ENCODE measurements at places on chromosomes 2 and 18.

DNA sequence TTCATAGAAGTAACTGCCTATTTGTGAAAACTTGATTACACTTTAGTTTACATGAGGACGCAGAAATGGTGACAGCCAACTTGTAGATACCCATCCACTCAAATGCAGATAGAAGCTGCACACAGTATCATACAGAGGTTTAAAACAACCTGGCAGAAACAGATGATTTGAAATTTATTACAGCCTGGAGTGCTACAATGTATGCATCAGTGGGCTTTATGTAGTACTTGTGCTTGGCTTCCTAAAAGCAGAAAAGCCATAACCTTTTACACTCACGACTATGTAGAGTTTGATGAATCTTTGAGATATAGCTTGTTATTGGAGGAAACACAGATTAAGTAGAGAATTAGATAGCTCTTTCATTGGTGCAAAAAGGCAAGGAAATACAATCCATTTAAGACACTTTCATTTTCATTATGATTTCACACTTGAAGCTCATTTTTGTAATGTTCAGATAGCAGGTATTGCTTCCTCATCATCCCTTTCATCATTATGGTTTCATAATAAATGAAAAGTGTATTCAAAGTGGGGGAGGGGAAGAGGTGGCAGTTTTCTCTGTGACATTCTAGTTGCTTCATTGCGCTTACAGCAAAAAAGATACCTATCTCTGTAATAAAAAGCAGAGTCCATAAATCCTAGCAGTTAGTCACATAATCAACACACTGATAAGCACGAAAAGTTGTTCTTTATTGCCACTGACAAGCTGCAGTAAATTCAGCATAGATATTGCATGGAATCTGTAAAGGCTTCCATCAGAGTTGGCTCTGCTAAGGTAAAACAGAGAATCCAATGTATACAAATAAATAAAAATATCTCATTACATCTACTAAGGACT is 789.8 kb upstream of the FSHR start:
- DNase-seq: no peak

GRCh38 chr2:74714691-74715080 is 60.6 kb downstream of the SEMA4F start:
- DNase-seq: no peak

DNA sequence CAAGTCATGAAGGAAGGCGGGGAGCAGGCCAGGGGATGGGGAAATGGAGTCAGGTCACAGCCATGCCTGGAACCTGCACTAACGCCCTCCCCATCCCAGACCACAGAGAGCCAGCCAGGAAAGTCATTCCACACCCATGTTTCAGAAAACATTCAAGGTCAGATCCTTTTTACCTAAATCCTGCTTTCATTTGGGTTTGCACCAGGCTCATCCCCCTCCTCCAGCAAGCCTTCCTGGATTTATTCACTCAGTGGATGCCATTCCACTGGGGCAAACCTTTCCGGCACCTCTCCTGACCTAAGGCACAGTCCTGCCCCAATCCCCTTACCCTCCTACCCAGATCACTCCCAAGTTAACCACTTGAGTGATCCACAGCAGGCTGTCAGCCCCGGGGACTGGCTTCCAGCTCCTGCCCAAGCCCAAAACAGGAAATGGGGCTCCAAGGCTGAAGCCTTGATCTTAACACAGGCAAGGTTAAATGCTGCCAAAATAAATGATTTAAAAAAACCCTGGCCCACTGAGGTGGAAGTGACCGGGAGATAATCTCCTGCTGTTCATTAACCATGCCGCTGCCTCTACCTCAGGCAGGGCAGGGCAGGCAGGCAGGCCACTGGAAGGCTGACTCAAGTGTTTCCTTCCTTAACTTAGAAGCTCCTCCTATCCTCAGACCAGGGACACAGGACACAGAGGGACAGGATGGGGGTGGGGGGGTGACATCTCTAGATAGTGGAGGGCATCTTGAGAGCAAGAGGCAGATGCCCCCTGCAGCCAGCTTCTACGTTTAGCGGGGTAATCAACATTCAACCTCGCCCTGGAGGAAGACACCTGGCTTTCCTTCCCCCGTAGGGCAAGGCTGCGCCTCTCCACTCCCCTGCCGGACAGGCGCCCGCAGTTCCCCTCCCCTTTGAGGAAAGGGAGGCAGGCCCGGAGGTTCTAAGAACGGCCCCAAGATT is 1.4 kb downstream of the RAB11FIP5 start:
- no peak for DNase-seq

DNA sequence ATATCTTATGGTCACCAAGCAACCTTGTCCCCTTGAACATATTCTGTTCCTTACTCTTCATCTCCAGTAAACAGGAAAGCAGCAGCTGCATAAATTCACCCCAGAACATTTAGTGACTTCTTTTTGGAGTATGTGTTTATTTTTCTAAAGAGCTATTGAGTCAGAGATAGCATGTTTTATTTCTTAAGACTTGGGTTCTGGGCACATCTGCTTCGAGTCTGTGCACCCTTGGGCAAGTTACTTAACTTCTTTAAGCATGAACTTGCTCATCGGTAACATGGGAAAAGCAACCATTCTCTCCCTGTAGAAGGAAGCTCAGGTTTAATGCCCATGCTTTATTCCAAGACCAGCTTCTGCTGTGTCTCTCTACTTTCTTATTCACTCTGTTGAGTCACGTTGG is 309.3 kb upstream of the MEX3C start:
- no peak for DNase-seq

DNA sequence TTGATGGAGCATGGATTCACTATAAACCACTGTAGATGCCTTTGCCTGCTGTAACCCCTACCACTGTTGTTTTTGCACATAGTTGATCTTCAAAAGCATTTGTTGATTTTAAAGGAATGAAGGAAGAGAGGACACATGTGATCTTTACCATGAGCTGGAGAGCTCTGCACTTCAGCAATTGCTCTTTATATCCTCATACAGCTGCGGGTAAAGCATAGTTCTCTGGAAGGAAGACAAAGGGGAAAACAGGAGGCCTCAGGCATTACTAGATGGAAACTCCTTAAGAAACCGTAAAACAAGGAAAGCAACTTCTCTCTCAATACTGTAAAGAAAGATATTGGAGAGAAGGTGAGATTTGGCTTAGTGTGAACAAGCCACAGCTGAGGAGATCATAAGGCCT is 60.6 kb downstream of the SCG2 start:
- no peak for DNase-seq

DNA sequence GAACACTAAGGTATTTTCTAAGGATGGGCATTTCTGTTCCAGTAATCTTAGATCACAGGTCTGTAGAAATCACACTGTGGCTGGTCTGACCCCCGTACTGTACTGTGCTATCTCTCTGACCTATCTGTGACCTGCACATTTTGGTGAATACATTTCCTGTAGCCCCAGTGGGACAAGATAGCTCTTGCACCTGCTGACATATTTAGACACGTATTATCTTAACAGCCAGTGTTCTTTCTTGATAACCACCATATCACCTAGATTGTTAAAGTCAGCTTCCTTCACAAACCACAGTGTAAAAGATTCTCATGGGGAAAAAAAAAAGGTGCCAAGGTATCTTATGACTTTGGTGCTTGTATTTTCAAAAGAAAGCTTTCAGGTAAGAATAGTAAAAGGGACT is 39.8 kb upstream of the TMEM247 start:
- no peak for DNase-seq

GRCh38 chr2:45220227-45220626 is 211.0 kb upstream of the SIX2 start:
- no peak for DNase-seq

DNA sequence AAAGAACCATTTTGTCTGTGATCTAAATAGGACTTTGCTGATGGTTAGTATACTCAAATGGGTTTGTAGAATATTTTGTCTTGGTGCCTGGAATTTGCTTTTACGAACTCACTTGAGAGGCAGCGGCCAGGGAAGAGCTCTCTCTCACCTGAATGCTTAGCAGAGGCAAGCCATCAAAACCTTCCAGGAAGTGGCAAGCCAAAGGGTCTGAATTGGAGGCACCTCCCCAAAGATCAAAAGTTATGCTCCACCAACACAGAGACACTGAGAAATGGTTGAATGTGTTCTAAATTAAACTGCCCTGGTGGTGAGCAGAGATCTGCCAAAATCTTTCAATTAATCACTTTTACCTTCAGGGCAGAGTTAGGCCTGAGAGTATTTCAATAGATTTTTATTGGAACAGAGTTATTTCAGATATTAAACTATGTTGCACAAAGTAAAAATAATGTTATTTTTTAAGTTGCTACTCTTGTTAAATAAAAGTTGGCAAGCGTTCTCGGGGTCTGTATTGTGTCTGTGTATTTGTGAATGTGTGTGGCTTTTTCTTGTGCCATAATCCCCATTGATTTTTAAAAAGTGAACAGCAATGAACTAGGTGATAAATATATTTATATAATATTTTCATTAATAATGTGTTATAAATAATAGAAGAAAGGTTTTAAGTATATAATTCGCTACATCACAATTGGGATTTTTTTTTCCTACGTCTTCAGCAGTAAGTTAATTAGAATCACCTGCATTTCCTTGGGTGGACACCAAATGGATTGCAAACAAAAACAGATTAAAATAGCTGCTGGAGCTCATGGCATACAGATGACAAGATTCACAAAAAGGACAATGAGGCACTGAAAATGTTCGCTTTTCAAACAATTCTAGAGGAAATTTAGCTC is 416.1 kb downstream of the ARHGAP15 start:
- no peak for DNase-seq

GRCh38 chr2:160920791-160921303 is 239.4 kb upstream of the TANK start:
- DNase-seq: no peak

- DNase-seq: no peak
Observed at GRCh38 chr2:102304268-102304667, 7.1 kb upstream of the IL1RL1 start.

GRCh38 chr2:76316691-76317090 is 606.0 kb upstream of the GCFC2 start:
- DNase-seq: peak; percentile 17

DNA sequence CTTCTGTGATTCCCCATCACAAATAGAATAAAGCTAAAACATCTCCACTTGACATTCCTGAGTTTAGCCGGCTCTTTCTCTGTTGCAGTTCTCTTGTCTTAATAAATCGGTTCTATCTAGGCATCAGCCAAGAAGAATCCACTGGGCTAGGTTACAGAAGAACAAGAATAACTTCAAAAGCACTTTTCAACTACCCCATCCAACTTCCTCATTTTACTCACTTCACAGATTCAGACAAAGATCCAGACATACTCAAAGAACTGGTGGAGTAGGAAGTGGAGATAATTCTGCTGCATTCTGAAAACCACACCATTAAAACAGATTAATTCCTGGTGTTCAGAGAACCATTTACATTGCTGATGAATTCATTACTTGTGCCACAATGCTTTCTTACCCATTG is 9.6 kb upstream of the ALPK2 start:
- DNase-seq: no peak

DNA sequence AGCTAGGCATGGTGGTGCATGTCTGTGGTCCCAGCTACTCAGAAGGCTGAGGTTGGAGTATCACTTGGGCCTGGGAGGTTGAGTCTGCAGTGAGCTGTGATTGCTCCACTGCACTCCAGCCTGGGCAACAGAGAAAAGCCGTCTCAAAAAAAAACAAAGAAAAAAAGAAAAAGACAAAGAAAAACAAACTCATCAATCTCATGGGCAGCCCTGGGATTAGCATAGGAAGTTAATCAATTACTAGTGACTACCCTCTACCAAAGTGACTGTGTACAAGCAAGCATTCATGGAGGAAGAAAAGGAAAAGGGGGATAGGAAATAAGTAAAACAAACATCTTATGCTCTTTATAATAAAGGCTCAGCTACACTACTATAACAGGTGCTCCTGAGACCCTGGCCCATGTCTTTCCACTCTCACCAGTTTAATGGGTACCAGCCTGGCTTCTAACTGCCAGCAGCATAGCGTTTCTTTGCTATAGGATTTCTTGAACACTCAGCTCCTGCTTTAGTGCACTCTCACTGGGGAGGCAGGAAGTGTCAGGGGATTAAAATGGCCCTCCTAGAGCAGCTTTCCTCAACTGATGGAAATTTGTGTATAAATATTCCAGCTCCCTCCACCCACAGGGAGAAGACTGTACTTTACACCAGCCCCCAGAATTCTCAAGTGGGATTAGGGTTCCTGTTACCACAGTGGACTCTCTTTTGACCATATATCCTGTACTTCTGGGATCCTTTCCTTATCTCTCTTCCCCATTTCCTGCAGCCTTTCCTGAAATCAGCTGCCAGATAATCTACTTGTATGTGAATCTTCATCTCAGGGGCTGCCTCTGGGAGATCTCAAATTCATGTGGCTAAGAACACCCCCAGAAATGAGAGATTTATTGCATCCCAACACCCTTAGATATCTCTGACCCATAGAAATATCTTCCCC is 91.3 kb upstream of the GLS start:
- no peak for DNase-seq

GRCh38 chr18:75827751-75828287 is 400.3 kb upstream of the SMIM21 start:
- no peak for DNase-seq

GRCh38 chr2:31932589-31932988 is 78.2 kb downstream of the MEMO1 start:
- DNase-seq: no peak

- DNase-seq: no peak
Observed at GRCh38 chr2:213227458-213227857, 56.8 kb upstream of the SPAG16 start.

- no peak for DNase-seq
Observed at GRCh38 chr2:57936216-57936615, 110.4 kb upstream of the VRK2 start.

GRCh38 chr2:61978522-61978921 is 73.0 kb downstream of the COMMD1 start:
- DNase-seq: peak; percentile 20

DNA sequence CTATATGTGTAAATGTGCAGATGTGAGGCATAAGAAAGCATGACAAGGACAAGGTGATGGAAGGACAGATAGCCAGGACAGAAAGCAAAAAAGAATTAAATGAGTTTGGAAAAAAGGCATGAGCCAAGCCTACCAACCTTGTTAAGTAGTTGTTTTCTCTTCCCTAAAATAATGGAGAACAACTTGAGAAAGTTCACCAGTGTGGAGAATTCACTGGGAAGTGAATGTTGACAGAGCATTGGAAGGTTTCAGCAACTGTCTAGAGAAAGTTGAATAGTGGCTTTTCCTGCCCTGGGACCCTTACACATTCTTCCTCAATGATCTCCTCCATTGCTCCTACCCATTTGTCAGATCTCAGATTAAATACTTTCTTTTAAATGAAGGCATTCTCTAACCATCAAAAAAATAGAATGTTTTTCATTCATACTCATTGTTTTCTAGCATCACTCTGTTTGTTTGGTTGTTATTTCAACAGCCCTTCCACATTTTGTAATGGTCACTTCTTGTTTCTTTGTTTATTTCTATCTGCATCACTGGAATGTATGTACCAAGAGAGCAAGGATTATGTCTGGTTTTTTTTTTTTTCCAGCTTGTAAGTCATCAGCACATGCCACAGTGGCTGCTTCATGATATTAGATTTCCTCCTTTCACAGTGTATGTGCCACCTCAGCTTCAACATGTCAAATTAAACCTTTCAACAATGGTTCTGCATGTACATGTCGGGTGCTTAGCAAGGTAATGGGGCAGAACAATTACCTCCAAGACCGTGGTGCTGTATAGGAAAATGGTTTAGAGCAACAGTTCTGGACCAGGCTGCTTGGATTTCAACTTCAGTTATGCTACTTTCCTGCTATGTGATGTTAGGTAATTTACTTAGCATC is 586.0 kb upstream of the VRK2 start:
- DNase-seq: no peak
